ENCODE measurements at places on chromosomes 4 and X.

DNA sequence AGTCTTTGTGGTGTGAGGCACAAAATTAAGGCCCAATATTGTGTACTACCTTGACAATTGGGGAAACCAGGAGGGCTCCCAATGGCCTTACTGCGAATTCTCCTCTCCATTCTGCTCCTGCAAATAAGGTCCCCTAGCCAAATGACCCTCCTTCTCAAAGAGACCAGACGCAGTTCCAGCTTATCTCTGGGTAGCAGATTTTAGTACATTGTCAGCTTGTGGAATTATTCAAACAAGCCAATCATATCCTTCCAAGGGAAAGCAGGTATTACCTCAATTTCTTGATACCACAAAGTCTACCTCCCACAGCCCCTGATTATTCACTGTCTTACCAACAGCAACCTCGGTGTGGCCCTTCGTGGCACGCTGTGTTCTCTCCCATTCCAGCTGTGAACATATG, 7.8 kb upstream of the ZBTB33 start:
- no peak for DNase-seq

DNA sequence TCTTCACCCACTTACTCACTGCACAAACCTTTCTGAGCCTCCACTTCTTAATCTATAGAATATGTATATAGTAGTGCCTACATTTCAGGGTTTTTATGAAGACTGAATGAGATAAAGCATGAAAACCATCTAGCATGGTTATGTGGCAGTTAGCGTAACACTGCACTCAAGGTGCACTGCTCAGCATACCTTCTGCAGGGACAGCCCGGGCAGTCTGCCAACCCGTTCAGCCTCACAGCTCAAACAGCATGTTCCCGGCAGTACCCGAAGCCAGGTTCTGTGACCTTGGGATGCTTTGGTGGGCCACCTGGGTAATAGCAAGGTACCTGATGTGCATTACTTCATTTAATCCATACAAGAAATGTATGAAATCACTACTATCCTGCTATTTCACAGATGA, 81.4 kb downstream of the DOCK11 start:
- no peak for DNase-seq

- DNase-seq, result no peak
Observed at GRCh38 chr4:110119337-110119736, 79.1 kb downstream of the ELOVL6 start.

DNA sequence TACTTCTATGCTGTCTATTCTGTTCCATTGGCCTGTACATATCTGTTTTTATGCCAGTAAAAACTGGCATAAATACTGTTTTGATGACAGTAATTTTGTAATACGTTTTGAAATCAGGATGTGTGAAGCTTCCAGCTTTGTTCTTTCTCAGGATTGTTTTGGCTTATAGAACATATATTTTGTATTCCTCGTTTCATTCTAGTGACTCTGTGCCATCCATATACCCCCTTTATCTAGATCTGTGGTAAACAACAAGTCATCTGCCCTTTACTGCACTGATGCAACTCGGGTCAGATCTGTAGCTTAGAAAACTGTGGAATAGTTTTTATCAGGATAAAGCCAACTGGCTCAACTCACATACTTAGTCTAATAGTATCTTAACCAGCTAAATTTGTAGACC, 233.7 kb downstream of the PRDM5 start:
- DNase-seq, result no peak

DNA sequence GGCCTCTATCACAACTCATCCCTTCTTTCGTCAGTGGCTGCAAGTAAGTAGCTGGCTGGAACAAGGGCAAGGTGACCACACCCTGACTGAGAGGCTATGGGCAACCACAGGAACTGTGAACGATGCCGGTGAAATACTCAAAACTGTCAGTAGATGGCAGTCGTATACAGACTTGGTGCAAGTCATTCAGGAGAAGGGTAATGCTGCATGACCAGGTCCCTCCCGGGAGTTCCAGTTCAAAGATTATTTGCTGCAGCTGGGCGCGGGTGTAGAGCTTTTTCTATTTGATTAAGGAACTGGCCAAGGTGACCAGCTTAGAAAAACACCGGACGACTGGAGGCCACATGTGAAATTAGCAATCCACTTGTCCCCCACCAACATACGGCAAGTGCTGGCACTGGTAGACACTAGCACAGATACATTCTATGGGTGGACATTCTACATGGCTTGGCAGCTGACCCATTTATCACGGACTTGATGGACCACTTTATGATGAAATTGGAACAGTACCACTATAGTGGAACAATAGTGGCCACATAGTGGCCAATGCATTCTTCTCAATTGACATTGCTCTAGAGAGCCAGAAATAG, 726.6 kb downstream of the TRAM1L1 start:
- DNase-seq, result peak; percentile 38

GRCh38 chrX:150148749-150149672, 210.7 kb upstream of the EOLA2 start:
- no peak for DNase-seq

DNA sequence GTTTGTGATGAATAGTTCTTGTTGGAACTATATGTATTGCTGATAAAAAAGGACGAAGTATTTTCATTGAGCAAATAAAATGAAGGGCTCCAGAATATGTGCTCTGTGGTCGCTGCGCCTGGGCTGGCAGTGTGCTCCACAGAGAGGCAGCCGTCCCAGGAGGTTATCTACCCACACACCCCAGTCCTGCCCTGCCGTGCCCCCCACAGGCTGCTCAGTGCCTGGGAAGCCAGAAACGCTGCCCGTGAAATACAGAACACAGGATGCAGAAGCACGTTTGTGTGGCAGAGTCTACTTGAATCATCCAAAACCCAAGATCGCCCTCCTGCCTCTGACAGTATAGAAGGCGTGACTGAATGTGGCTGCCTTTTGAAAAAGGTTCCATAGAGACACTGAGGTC, 1.4 kb downstream of the CLDN22 start:
- no peak for DNase-seq

DNA sequence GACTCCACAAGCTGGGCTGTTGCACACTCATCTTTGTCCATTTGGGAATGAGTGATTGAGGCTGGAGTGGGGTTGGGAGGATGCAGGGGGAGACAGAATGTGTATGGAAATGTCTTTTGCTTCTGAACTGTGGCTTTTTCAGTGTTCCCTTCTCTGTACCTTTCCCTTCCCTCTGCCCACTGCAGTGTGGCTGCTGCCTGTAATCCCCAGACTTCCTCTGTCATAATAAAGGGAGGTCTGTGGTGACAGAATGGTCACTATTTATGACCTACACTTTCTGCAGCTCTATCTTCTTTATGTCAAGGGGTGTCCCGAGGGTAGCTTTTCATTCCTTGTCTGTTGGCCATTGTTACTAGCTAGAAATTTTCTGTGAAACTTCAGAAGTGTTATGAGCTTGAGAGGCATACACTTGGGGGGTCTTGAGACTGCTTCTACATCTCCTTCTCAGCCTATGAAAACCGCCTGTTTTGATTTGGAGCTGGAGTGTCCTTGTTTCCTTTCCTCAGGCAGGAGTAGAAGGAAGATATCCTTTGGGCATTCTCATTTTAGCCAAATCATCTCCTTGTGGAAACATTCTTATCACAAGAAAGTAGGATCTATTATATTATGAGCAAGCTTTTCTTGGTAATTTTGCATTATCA, 63.0 kb downstream of the ANK2 start:
- no peak for DNase-seq

GRCh38 chrX:71938371-71938770, 27.7 kb downstream of the NHSL2 start:
- DNase-seq, result no peak

GRCh38 chrX:44971674-44972073, 98.7 kb downstream of the KDM6A start:
- DNase-seq, result no peak

Data from NCI-H526 treated with DMSO at 0.1 percent for 48 hours (cell line).